Karpas-422 (cell line): ENCODE measurements at places on chromosomes 12 and 14. TPM values are rescaled to one million over a fixed set of nuclear protein-coding genes. Genes with fewer than 3 reads are reported as not detected.
A peak's percentile ranks its signal among the peaks of the same experiment; 100 is the strongest.

The TAS2R50 gene
- total RNA-seq: 3.9 and 12.0 TPM in 2 replicates

GRCh38 chr14:32022938-32023466 lies 54.1 kb upstream of the ARHGAP5 start:
- DNase-seq: no peak

The RTN1 gene
- 0.32 TPM in 1 of 2 replicates, not detected in the other for total RNA-seq

The HOXC6 gene
- not detected in 2 replicates for total RNA-seq

DNA sequence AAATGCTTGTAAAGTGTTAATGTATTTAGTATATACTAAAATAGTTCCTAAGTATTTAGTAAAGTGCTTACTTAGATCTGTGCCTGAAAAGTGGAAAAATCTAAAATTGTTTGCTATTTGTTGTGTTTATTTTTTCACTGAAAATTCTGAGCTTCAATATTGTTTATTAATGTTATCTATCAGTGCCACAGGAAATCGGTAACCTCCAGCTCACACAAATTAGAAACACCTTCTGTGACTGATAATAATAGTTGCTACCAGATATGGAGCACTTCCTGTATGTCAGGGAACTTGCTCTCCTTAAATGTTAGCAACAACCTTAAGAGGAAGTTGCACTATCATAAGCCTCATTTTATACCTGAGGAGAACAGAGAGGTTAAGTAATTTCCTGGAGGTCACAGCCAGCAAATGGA lies 723 bp upstream of the LRP10 start:
- no peak for DNase-seq

GRCh38 chr12:642633-643474 lies 20.4 kb downstream of the NINJ2 start:
- DNase-seq: peak; percentile 88

- DNase-seq: peak; percentile 83
Measured at GRCh38 chr12:124566997-124567672, at the start of gene NCOR2. TSS of gene NCOR2 (minus strand) at chr12:124567612. CDS start at chr12:124495251, 72,361 bp downstream.

DNA sequence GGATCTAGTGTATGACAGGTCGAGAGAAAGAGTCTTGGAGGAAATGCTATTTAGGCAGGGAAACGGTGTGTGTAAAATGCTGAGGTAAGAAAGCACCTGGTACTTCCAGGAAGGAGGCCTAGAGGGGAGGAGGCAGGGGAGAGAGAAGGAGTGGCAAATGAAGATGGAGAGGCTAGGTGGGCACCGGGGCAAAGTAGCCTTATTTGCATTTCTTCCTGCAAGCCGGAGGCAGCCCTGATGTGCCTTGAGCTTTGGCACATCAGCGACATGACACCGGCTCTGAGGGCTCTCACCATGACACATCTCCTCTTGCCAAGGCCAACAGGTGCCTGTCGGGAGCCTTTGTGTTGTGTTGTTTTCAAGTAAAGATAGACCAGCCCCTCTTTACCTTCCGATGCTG lies 61.6 kb downstream of the CPM start:
- no peak for DNase-seq

DNA sequence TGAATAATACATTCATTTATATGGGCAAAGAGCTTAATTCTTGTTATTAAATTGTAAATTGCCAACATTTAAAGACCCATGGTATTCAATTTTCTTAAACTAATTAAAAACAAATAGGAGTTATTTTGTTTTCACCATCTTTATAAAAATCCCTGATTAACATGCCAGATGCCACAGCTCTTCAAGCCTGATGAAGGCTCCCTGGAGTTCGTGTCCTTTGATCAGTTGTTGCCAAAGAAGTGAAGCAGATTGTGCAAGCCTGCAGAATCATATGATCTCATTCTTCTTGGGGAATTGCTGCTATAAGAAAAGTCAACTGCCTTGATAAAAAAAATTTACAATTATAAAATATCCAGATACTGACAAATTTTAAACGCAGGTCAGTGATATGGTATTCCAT lies 288.3 kb upstream of the PPFIA2 start:
- no peak for DNase-seq

DNA sequence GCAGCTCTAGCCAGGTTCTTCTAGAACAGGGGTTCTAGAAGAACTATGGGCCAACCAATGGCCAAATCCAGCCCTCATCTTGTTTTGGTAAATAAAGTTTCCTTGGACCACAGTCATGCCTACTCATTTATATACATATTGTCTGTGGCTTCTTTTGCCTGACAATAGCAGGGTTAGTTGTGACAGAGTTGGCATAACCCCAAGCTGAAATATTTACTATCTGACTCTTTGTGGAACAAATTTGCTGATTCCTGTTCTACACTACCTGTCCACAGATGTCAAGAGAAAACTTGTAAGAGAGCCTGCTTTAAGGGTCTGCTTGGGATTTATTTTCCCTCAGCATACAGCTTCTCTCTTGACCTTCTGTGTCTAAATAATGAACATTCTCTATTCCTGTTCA lies 289.0 kb downstream of the KSR2 start:
- DNase-seq: no peak

DNA sequence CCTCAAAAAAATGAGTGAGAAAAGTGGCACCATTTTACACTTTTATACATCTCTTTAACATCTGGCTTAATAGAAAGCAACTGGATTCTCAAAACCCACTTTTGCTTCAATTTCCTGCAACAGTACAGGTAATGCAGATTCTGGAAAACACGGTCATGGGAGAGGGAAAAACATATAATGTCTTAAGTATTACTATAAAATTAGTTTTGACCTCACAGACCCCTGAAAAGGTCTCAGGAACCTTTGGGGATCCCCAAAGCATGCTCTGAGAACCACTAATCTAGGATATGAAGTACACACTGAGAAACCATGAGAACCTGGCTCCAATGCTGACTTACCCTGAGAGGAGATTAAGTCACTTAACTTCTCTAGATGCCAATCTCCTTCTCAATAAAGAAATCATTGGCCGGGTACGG lies 64.7 kb downstream of the PPP2R5E start:
- DNase-seq: no peak

The LTB4R2 gene
- 12.9 and 41.5 TPM in 2 replicates for total RNA-seq

- no peak for DNase-seq
Measured at GRCh38 chr12:39122562-39123204, 217.3 kb upstream of the CPNE8 start.
